ENCODE measurements at places on chromosomes 5 and 9.
A peak's percentile ranks its signal among the peaks of the same experiment; 100 is the strongest.

GRCh38 chr9:133257465-133257956 is 17.5 kb downstream of the ABO start:
- no peak for DNase-seq

DNA sequence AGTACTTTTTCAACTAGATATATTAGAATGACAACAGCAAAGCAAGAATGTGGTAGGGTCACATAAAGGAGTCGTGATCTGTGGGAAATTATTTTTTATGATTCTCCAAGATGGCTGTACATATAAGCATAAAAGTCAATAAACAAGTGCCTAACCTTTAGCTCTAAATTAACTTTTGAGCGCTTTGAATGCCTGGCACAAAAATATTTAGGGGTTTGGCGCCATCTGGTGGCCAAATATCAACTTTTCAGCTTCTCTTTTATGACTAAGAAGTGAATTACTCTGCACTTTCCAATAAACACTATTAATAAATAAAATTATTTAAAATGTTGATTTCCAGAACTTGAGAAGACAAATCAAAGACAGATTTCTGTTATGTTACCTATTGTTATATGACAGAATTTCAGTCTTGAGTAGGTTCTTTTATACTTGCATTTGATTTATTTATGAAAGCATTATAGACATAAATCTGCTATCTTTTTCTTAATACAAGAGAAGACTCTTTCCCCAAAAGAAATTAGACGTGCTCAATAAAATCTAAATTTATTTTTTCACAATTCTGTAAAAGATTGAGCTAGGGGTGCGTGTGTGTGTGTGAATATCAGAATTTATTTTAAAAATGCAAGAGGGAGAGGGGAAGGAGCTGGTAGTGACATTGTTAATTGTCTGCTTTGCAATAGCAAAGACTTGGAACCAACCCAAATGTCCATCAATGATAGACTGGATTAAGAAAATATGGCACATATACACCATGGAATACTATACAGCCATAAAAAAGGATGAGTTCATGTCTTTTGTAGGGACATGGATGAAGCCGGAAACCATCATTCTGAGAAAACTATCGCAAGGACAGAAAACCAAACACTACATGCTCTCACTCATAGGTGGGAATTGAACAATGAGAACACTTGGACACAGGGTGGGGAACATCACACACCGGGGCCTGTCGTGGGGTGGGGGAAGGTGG is 36.7 kb upstream of the ARRDC3 start:
- peak; percentile 33 for DNase-seq

GRCh38 chr9:91117959-91118703 is 243.6 kb downstream of the AUH start:
- no peak for DNase-seq

DNA sequence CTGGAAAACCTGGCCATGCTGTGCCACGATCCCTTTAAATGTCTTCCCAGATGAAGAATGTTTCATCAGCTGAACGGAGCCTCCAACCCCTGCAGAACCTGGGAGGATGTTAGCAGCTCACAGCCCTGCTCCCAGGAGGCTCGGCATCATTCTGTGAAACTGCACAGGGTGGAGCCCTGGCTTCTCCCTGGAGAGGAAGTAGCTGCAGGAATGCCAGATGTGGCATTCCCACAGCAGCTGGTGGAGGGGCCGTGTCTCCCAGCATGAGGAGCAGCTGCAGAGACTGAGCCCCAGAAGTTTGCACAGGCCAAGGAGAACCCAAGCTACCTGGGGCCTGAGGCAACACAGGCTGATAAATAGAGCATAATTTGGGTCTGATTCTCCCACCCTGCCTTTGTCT is 165.8 kb upstream of the MAP3K1 start:
- DNase-seq: no peak

DNA sequence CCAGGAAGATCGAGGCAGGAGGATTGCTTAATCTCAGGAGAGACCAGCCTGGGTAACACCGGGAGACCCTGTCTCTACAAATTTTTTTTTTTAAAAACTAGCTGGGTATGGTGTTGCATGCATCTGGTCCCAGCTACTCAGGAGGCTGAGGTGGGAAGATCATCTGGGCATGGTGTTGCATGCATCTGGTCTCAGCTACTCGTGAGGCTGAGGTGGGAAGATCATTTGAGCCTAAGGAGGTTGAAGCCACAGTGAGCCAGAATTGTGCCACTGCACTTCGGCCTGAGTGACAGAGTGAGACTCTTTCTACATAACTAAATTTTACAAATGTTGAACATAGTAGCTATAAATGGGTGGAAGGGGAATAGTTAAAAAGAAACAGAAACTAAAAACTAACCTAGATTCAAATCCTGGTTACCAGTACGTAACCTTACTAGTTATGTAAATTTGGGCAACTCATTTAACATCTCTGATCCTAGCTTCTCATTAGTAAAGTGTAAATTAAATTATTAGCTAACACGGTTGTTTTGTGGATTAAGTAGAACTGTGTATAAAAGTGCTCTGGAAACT is 41.7 kb downstream of the TMEM161B start:
- DNase-seq: no peak
